ENCODE measurements at places on chromosomes 2 and 18.

DNA sequence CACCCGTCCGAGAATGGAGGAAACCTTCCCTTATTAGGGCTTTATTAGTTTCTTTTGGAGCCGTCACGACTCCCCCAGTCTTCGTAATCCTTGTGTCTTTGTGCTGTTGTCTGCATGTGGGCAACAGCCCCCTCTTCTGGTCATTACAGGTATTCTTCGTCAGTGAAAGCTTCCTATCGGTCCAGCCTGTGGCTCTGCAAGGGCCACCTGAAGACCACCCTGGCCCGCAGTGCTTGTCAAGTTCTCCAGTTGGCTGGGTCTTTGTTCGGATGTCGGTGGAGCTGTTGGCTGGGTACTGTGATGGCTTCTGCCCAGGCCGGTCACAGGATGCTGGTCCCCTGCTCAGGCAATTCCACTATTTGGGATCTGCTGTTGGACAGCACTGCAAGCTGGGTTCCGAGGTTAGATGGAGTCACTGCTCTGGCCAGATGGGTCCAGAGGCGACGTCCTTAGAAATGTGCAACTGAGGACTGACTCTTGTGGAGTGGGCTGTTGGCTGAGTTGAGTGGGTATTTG lies 19.2 kb downstream of the E2F6 start:
- DNase-seq: peak; percentile 78

DNA sequence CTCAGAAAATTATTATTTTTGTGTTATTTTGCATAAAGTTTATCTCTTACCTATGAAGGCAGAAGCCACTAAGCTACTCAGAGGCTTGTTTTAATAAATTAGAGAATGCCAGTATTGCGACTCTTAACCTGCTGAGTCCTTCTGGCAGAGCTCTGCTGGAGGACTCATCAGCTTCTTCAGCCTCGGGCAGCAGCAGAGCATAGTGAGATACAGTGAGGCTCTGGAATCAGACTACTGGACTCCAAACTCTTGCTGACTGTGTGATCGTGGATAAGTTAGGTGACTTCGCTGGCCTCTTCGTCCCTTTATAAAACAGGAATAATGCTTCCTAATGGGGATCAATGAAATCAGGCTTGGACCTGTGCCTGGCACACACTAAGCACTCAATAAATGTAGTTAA lies 1.7 kb downstream of the PTRHD1 start:
- no peak for DNase-seq

DNA sequence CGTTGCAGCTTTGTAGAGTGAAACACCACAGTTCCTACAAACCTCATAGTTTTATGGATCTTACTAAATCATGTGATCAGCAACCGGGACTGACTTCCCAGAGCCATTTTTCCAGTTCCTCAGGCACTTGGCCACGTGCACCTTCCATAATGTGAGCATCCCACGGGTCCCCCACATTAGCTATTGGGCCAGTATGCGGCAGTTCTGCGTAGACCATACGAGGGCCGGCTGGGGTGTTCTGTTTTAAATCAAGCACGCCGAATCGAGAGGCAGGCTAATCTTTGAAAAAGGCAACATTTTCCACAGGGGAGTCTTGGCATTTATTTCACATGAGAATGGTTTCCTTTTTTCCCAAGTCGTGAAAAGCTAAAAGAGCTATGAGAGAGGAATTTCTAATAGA lies 135.6 kb upstream of the CCDC195 start:
- DNase-seq: no peak

DNA sequence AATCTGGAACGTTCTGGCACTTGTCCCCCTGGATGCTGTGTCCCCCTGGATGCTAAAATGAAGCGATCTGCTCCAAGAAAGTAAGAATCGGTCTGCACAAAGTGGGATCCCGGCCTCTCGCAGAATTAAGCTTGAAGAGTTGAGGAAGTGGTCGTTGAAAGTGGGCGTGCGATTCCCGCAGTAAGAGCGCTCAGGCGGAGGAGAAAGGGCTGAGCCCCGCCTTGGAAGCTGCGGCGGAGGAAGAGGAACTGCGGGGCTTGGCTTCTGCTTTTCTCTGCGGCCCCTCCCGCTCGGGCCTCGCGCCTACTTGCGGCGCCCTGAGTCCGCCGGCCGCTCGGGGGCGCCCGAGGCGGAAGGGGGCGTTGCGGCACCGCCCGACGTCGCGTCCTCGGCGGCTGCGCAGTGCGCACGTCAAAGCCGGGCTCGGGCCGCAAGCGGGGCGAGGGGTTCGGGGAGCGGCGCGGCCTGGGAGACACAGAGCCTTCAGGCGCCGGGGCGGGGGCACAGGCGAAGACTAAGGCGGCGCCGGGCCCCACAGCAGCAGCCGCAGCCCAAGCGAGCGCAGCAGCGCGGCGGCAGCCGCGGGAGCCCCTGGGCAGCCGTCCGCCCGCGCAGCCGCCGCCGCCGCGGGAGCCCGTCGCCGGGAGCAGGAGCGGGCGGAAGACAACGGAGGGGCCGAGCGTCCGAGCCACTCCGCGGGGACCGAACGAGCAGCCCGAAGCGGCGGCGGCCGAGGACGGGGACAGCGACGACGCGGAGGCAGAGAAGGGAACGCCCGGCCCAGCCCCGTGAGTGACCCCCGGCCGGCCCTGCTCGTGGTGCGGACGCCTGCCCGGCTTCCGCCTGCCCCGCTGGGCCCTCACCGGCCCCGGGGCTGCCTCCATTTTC lies at the start of gene CAB39:
Gene CAB39, plus strand, starts transcription at position 400 of the 888 bp plus-strand sequence. CDS start 47,160 bp downstream, outside the sequence.
- DNase-seq: peak; percentile 83

Measured in WERI-Rb-1 (cell line).